ENCODE measurements at places on chromosomes 7 and 10.
A peak's percentile ranks its signal among the peaks of the same experiment; 100 is the strongest.

DNA sequence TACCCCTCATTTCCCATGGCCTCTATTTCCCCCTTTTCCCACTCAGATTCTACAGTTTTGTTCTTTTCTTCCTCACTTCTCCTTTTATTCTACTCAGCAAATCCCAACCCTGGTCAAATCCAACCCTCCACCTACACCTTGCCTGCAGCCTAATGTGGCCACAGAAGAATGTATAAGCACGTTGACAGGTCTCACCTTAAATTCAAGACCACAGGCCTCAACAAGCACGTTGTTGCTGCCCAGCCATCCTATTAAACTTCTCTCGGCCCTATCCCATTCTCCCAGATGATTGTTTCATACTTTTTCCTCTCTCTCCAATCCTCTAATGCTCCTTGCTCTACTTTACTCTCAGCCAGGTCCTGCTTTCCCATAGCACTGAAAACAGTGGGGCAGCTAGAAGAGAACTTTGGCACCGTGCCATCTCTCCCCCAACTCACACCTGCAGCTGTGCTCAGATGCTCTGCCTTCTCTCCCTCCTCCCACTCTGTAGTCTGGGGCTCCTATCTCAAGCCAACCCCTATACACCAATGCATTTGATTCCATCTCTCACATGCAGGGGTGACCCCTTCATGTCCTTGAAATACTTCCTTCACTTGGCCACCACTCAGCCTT lies 6.8 kb upstream of the EIF3A start:
- DNase-seq, result no peak

- DNase-seq, result no peak
These were observed 103.7 kb downstream of the MACC1 start for GRCh38 chr7:20113427-20114027.

DNA sequence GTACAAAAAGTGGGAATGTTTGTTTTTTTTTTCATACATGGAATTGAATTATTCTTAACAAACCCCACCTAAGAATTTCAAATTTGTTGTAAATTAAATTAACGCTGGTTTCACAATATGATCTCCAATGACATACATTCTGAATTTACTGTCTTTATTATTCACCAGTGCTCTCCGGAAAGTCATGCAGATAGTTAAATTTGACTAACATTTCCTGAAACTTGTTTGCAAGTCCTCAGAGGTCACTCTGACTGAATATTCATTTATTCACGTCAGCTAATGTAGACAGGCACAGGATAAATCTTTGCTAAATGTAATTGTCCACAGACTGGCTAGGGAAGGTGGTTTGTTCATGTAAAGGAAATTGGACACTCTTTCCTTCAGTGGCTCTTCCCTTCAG lies 730.4 kb downstream of the PHTF2 start:
- DNase-seq, result no peak

DNA sequence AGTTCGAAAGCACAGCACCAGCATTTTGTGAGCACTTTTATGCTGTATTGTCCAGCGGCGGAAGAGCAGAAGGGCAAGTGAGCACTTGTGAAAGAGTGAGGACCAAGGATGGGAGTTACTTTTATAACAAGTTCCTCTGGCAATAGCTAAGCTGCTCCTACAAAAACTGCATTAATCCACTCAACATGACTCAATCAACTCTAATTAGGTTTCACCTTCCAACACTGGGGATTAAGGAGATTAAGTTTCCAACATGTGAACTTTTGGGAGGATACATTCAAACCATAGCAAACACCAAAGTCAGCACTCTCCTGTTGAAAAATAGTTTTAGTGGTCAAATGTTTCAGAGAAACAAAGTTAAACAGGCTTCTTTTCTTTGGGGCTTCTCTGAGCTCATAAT lies 844.5 kb downstream of the REEP3 start:
- DNase-seq, result peak; percentile 51

- no peak for DNase-seq
These were observed 4.4 kb upstream of the PPP2R2D start for GRCh38 chr10:131896403-131896802.

- no peak for DNase-seq
These were observed 7.5 kb upstream of the CSGALNACT2 start for GRCh38 chr10:43130770-43131171.

- no peak for DNase-seq
These were observed 22.7 kb downstream of the GRID2IP start for GRCh38 chr7:6528401-6529130.
